Kidney capillary endothelial cell (primary cell): ENCODE measurements at places on chromosomes 4 and X.

DNA sequence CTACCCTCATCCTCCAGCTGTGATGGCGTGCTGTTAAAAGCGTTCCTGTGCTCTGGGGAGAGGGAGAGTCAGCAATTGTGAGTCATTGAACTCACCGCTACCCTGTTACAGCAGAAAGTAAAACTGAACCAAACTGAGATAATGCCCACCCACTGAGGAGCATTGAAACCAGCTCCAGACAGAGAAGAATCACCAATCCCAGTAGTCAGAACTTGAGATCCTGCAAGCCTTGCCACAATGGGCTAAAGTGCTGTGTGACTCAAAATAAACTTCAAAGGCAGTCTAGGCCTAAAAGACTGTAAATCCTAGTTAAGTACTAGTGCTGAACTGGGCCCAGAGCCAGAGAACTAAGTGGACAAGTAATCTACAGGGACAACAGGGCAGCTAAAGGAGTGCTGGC is 1394.2 kb upstream of the DIAPH2 start:
- no peak for DNase-seq

DNA sequence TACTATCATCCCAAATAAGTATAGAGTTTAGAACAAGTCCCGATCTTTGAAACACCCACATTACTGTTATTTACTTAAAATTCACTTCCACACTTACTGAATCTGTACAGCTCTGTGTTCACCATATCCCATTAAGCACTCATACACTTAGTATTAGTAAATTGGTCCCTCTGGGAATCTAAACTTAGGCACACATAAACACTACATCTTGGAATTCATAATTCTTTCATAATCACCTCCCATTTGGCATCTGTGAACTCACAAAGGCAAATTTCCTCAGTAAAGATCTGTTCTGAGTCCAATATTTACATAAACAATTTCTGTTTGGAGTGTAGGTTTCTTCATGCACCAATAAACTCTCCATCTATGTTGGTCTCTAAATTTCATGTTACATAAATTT is 52.6 kb upstream of the PPARGC1A start:
- DNase-seq: no peak

DNA sequence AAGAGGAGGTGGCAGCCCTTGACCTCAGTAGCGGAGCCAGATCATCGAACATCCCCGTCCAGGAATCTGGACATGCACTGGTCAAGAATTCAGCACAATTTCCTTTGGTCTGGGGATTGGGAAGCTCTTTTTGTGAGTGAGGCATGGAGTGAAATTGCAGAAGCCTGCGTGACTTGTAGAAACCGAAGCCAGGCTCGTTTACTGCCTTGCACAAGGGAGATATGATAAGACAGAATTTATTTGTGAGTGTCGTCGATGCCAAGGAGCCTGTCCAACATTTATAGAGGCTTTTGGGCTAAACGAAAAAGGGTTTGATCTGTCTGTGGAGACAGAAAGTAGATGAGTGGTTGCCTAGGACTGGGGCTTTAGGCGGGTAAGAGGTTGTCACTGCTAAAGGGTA is 50.6 kb downstream of the TBL1X start:
- DNase-seq: no peak

GRCh38 chrX:10296576-10296975 is 139.8 kb downstream of the CLCN4 start:
- no peak for DNase-seq

GRCh38 chr4:110344165-110344564 is 131.8 kb upstream of the ENPEP start:
- no peak for DNase-seq

- no peak for DNase-seq
Observed at GRCh38 chrX:140346729-140347128, 158.1 kb downstream of the SOX3 start.
